GM12891 (cell line): ENCODE measurements at places on chromosomes 6 and 20.

GRCh38 chr6:34130862-34131261 lies 15.0 kb downstream of the GRM4 start:
- no peak for DNase-seq

GRCh38 chr6:82179415-82179814 lies 68.1 kb downstream of the IBTK start:
- no peak for DNase-seq

DNA sequence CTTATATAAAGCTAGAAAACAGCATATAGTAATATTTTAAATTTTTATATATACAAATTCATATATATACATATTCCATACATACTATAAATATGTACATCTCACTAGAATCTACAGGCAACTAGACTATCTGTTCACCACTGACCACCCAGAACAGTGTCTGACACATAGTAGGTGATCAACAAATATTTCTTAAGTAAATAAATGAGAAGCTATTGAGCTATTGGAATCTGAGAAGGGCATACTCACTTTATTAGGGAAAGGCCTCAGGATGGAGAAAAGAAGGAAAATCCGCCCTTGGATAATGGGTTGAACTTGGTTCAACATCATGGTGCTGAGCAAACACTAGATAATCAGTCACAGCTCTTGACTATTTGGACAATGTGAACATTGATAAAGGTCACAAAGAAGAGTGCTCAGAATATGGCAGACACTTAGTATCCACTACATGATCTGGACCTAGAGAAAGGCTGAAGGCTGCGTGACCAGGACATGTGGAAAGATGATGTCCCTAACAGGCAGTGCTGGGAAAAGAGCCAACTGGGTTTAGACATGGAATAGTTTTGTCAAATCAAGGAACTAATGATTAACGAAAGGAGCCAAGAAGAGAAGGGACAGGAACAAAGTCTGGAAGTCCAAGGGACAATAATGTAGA lies 186.1 kb downstream of the TASP1 start:
- no peak for DNase-seq

DNA sequence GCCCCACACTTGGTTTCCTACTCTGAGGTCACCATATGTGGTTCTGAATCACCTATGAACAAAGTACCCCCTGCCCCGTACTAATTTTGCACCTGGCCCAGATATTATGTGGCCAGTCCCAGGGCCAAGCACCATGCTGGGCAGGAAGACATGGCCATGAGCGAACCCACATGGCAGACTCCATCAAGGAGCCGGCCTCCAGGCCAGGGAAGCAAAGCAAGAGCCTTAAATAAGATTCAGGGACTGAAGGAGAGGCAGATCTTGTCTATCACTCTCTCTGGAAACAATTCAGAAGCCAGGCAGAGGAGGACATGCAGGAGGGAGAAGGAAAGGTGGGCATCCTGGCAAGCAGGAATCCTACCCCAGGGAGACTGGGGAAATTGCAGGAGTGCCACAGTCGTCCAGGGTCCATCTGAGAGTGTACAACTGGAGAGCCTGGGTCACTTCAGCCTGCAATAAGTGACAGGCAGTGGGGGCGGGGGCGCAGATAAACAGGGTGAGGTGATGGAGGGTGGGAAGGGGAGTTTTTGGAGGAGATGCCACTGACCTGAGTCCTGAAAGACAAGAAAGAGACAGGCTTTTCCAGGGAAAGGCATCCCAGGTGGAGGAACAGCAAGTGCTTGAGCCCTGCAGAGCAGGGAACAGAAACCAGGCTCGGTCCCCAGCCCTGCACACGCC lies 2.1 kb upstream of the BMP7 start:
- DNase-seq = no peak

DNA sequence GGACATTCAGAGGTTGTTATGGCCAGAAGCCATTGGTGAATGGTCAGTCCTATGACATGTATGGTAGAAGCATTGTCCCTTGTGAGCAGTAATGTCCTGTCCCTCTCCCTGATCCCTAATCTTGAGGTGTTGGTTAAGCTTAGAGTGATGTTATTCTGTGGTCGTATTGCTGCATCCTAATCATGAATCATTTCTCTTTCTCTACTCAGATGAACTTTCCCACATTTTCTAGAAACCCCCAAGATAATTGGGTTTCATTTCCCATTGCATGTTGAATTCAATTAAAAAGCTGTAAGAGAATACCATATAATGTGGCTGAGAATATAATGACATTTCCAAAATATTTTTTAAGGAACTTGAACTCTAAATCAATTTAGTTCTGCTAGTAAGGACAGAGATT lies 175.1 kb downstream of the PLCB4 start:
- DNase-seq = no peak

DNA sequence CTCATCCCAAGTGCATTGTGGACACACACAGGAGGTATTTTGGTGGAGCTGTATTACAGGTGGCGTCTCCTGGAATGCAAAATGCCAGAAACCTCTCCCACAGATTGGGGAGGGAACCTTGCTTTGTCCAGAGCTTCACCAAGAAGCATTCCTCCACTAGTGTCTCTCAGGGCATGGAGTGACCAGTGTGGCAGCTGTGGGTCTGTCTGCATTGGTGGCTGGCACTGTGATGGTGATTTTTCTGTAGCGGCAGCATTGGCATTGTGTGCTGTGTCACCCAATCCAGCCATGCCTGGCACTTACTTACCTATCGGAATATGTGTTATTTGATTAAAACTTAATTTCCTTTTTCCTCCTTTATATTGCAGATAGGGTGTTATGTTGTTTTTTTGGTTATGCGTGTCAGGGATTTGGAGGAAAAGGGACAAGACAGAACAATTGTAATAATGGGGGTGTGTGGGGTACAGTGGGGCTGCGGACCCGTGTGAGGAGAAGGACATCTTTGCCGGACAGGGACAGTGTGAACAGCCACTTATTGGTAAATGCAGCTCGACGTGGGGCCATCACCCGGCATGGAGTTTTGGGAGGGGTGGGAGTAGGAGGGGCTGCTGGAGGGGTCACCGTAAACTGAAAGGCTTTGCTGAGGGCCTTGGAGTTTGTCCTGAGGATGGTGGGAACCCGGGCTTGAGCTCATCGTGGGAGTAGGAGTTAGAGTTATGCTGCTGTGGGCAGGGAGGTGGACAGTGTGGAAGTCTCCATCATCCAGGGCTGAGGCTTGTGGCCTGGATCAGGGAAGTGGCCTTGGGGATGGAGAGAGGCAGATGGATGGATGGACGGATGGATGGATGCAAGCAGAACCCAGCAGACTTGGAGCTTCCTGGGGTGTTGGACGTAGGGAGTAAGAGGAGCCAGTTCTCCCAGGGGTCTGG lies 105.0 kb downstream of the SYCP2 start:
- no peak for DNase-seq
